Uterus (tissue), 4 donors: ENCODE measurements at places on chromosomes 16 and 17. TPM values are rescaled to one million over a fixed set of nuclear protein-coding genes. Genes with fewer than 3 reads are reported as not detected.

DNA sequence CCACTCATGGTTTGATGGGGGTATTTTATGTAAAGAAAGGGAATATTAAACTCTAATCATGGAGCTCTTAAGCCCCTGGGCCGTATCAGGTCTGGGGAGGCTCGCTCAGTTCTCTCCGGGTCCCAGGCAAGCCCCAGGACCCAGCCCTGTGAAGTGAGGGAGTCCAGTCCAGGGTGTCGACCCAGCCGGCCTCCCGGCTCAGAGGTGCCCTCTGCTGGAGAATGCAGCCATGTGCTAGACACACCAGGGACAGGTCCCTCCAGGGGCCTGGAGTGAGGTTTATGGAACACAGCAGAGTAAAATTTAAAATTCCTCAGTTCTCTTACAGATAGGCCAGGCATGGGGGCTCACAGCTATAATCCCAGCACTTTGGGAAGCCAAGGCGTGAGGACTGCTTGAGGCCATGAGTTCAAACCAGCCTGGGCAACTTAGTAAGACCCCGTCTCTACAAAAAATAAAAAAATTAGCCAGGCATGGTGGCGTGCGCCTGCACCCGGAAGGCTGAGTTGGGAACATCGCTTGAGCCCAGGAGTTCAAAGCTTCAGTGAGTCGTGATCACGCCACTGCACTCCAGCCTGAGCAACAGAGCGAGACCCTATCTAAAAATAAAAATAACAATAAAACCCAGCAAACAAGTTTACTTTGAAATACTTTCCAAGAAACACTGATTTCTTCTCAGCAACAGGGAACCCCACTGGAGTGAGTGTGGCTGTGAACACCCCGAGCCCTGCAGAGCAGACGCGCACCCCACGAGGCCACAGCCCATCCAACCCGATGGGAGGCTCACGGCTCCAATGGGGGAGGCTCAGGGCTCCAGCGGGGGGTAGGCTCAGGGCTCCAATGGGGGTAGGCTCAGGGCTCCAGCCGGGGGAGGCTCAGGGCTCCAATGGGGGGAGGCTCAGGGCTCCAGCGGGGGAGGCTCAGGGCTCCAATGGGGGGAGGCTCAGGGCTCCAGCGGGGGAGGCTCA is 72.2 kb downstream of the ZNF778 start:
- H3K27me3 ChIP-seq: no peaks in the 10 kb centered on the region
- H3K36me3 ChIP-seq: no peaks in the 10 kb centered on the region
- H3K4me3 ChIP-seq: no peak overlapping the region
- H3K4me1 ChIP-seq: no peaks in the 10 kb centered on the region
- DNase-seq: no peak

GRCh38 chr17:67365738-67366192 is 612 bp downstream of the PSMD12 start:
- no peak for DNase-seq
- H3K27ac ChIP-seq: peak overlapping the region; percentile 89
- H3K4me3 ChIP-seq: peak overlapping the region; percentile 86
- H3K4me1 ChIP-seq: no peaks in the 10 kb centered on the region

- no peaks in the 10 kb centered on the region for H3K4me1 ChIP-seq
- H3K27me3 ChIP-seq: no peaks in the 10 kb centered on the region
- no peak overlapping the region for H3K4me3 ChIP-seq
Observed at GRCh38 chr17:37088459-37088858, 139.7 kb downstream of the AATF start.

DNA sequence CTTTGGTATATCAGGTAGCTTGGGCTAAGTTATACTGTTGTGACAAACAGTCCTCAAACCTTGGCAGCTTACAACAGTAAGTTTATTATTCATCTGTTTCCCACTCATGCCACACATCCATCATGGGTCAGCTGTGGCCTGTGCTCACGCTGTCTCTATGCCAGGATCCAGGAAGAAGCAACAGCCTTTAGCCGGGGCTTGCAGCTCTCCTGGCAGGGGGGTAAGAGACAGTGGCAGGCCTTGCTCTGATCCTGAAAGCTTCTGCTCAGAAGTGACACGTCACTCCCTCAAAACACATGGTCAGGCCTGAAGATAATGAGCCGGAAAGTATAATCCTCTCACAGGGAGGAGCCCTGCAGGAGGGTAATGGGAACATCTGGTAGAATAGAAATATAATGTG is 377.6 kb downstream of the CPPED1 start:
- no peak for DNase-seq
- H3K4me1 ChIP-seq: no peaks in the 10 kb centered on the region
- H3K27ac ChIP-seq: no peak overlapping the region
- H3K4me3 ChIP-seq: no peak overlapping the region

- DNase-seq: no peak
- H3K27ac ChIP-seq: peak overlapping the region; percentile 100
- no peak overlapping the region for H3K4me3 ChIP-seq
- H3K27me3 ChIP-seq: no peaks in the 10 kb centered on the region
- H3K4me1 ChIP-seq: peaks cover 14% of the 10 kb centered on the region
Observed at GRCh38 chr17:8160741-8161221, 2.0 kb downstream of the VAMP2 start.

SCPEP1 gene
- total RNA-seq: 44.1 TPM

DNA sequence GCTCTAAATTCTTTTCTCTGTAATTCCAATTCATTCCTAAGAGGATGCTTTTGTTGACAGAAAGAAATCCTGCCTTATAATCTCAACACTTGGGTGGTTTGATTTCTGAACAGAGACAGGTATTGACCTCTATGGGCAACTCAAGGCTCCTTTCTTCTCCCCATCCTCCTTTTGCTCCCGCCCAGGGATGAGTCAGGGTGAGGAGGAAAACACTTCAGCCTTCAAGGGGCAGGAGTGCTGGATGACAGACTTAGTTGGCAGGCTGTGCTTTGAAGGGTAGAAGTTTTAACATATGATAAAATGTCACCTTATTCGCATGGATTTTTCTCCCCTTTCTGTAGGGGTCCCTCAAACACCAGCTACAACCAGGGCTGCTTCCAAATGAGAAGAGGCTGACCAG is 16.7 kb upstream of the TOM1L1 start:
- H3K27me3 ChIP-seq: no peaks in the 10 kb centered on the region
- no peak for DNase-seq
- H3K36me3 ChIP-seq: no peaks in the 10 kb centered on the region
- H3K4me3 ChIP-seq: no peak overlapping the region

GRCh38 chr16:9095656-9096397 is 4.4 kb downstream of the HAPSTR1 start:
- no peaks in the 10 kb centered on the region for H3K36me3 ChIP-seq
- H3K4me3 ChIP-seq: no peak overlapping the region
- peaks cover 13% of the 10 kb centered on the region for H3K4me1 ChIP-seq
- no peak overlapping the region for H3K27ac ChIP-seq

DNA sequence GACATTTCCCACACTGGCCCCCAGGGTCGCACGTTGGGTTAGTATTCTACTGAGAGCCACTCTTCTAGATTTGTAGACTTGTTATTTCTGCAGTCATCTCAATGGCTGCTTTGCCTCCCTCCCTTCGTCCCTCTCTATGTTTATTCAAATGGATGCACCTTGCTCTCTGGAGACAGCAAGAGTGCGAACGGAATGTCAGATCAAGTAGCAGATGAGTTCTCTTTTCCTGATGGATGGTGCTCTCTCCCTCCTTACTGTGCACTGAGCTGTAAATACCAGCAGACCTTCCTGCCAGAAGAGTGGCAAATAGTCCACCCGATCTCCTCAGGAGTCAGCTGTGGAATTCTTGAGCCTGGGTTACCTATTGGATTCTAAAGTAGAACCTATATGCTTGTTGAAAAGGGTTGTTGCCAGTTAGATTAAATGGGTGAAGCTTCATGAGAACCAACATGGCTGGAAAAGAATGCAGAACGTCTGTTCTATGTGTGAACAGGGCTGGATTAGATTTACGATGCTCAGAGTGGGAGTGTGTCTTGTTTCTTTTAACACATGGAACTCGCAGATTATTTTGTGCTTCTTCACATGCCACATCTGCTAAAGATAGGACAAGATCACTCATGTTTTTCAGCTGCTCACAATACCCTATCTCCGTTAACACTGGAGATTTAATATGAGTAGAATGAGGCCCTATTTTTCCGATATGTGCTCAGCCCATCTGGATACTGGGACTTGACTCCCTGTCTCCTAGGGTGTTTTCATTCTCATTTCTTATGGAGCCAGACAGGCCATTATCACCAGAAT is 6.1 kb downstream of the GNAO1 start:
- H3K36me3 ChIP-seq: no peaks in the 10 kb centered on the region
- H3K27me3 ChIP-seq: no peaks in the 10 kb centered on the region

GRCh38 chr16:69514356-69514755 is 51.4 kb upstream of the NFAT5 start:
- DNase-seq: no peak
- H3K27me3 ChIP-seq: no peaks in the 10 kb centered on the region
- H3K36me3 ChIP-seq: no peaks in the 10 kb centered on the region
- no peak overlapping the region for H3K4me3 ChIP-seq

CXCL16 gene
- total RNA-seq: 1.0 TPM

GRCh38 chr16:67000384-67001351 is 12.3 kb downstream of the CES4A start:
- H3K4me1 ChIP-seq: peaks cover 5% of the 10 kb centered on the region
- H3K4me3 ChIP-seq: peak overlapping the region; percentile 41
- H3K27me3 ChIP-seq: no peaks in the 10 kb centered on the region
- no peak overlapping the region for H3K27ac ChIP-seq

DNA sequence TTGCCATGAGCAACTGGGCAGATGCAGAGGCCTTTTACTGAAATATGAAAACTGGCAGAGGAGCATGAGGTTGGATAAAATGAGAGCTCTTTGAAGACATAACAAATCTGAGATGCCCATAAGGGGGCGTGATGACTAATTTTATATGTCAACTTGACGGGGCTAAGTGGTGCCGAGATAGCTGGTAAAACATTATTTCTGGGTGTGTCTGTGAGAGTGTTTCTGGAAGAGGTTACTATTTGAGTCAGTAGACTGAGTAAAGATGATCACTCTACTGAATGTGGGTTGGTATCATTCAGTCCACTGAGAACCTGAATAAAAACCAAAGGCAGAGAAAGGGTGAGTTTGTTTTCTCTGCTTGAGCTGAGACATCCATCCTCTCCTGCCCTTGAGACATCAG is 454.2 kb downstream of the NPIPA7 start:
- no peaks in the 10 kb centered on the region for H3K36me3 ChIP-seq
- no peaks in the 10 kb centered on the region for H3K27me3 ChIP-seq
- DNase-seq: no peak
- no peak overlapping the region for H3K27ac ChIP-seq
- H3K4me3 ChIP-seq: no peak overlapping the region
- H3K4me1 ChIP-seq: no peaks in the 10 kb centered on the region

LGALS9 gene
- not detected for total RNA-seq

DNA sequence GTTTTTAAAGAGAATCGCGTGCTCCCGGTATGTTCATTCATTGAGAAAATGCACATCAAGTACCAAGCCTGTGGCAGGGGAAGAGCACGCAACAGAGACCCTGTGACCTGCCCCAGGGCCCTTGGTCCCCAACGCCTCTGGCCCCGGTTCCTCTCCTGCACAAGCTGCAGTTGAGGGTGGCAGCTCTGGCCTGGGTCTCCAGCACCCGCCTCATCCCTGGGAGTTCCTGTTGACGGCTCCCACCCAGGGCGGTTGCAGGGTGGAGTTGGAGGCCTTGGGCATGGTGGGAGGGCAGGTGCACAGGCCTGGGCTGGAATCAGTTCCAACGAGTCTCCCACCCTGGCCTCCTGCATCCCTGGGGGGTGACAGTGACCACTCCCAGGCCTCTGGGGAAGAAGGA is 5.0 kb downstream of the NECAB2 start:
- no peak for DNase-seq
- H3K27ac ChIP-seq: no peak overlapping the region
- no peak overlapping the region for H3K4me3 ChIP-seq
- H3K36me3 ChIP-seq: no peaks in the 10 kb centered on the region
- H3K4me1 ChIP-seq: peaks cover 1% of the 10 kb centered on the region

- peaks cover 17% of the 10 kb centered on the region for H3K4me1 ChIP-seq
- H3K27ac ChIP-seq: peak overlapping the region; percentile 86
- no peaks in the 10 kb centered on the region for H3K36me3 ChIP-seq
- peak overlapping the region; percentile 83 for H3K4me3 ChIP-seq
- DNase-seq: peak; percentile 34
- no peaks in the 10 kb centered on the region for H3K27me3 ChIP-seq
Observed at GRCh38 chr17:7932483-7932891, 481 bp downstream of the CNTROB start.

PEX12 gene
- total RNA-seq: 15.9 TPM

DNA sequence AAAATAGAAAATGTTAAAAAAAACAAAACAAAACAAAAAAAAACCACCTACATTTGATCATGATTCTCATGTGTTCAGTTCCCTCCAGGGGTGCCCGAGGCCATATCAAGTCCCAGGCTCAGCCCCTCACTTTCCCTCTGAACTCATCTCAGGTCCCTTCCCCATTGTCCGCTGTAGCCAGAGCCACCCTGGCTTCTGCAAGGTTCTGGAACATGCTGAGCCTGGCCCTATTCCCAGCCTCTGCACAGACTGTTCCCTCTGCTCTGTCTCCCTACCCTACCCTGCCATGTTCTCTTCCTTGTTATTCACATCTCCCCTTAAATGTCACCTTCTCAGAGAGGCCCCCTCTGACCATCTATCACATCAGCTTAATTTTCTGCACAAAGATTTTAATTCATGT is 46.9 kb downstream of the TK2 start:
- DNase-seq: peak; percentile 29
- H3K4me1 ChIP-seq: no peaks in the 10 kb centered on the region
- H3K27ac ChIP-seq: peak overlapping the region; percentile 62
- no peak overlapping the region for H3K4me3 ChIP-seq
- H3K27me3 ChIP-seq: no peaks in the 10 kb centered on the region
- H3K36me3 ChIP-seq: no peaks in the 10 kb centered on the region

GRCh38 chr16:87845213-87845612 is 24.1 kb downstream of the SLC7A5 start:
- no peaks in the 10 kb centered on the region for H3K27me3 ChIP-seq
- H3K4me3 ChIP-seq: no peak overlapping the region
- no peak overlapping the region for H3K27ac ChIP-seq
- no peaks in the 10 kb centered on the region for H3K4me1 ChIP-seq
- H3K36me3 ChIP-seq: no peaks in the 10 kb centered on the region
- no peak for DNase-seq

SOST gene
- total RNA-seq: not detected

- H3K36me3 ChIP-seq: no peaks in the 10 kb centered on the region
- DNase-seq: no peak
- H3K4me3 ChIP-seq: peak overlapping the region; percentile 41
- no peaks in the 10 kb centered on the region for H3K4me1 ChIP-seq
- peak overlapping the region; percentile 76 for H3K27ac ChIP-seq
- no peaks in the 10 kb centered on the region for H3K27me3 ChIP-seq
Observed at GRCh38 chr17:39224778-39225307, 902 bp downstream of the STAC2 start.

DNA sequence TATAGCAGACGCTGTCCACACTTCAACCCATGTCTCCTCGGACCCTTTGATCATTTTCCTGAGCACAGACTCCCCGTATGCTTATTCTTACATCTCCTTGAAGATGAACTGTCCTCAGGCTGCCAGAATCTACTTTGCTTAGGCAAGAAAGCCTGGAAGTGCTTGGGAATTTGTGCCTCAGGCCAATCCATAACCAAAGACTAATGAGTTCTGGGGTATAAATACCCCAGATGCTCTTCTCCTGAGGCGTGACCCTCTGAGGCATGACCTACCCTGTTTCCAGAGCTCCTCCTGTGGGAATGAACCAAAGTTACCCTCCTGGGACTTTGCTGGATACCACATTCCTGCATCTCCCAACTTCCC is 10.1 kb upstream of the TEKT3 start:
- peak overlapping the region; percentile 79 for H3K27ac ChIP-seq
- H3K36me3 ChIP-seq: no peaks in the 10 kb centered on the region

- H3K27me3 ChIP-seq: no peaks in the 10 kb centered on the region
- no peaks in the 10 kb centered on the region for H3K4me1 ChIP-seq
- no peak overlapping the region for H3K4me3 ChIP-seq
- no peak for DNase-seq
- no peak overlapping the region for H3K27ac ChIP-seq
Observed at GRCh38 chr16:35221482-35222185, 1762.2 kb downstream of the TP53TG3F start.

AGRP gene
- total RNA-seq: not detected

CA7 gene
- not detected for total RNA-seq
